ENCODE measurements at places on chromosomes 5 and 9.

DNA sequence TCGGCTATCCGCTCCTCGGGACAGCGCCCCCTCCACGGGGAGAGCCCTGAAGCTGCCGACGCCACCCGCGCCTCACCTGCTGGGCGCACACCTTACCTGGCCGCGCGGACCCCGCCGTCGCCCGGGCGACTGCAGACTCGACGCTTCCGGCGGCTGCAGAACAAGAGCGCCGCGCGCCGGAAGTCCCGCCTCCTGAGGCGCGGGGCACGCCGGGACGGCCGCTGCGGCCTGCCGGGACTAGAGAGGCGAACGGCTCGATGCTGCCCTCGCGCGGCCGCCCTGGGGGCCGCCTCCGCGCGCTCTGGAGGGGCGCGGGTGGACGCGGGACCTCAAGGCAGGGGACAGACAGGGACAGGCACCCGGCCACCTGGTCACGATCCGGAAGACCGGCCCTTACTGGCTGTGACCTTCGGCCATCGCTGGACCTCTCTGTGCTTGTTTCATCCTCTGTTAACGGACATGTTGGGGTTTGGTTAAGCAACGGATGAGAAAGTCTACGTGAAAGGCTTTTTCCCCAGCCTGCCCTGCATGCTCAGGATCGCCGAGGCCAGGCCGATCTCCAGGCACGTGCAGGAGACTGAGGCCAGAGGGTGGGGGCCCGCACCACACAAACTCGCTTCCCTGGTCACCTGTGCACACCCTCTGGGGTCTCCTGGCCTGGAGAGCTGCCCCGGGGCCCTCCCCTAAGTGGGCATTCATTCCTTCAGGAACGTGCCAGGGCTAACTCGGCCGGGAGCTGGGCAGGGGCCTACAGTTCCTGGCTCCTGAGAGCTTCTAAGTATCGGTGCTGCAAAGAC lies at the start of gene SNAPC4:
Gene SNAPC4 (minus strand): TSS at position 133 of the 797 bp plus-strand sequence. CDS start 1,742 bp downstream, outside the sequence.
- peak; percentile 95 for DNase-seq

DNA sequence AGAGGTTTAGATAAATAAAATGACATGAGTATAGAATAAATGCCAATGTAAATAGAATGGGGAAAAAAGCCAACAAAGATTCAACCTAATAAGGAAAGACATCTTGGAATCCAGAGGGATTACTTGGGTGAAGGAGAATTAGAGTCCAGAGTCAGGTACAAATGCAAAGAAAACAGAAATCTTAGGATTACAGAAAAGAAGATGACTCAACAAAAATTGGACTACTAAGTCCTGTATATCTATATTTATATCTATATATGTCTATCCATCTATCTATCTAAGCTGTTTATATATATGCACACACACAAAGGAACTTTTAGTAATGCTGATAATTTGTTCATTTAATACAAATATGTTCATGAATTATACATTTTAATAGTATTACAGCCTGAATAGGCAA lies 27.6 kb downstream of the FAM174A start:
- DNase-seq: no peak

DNA sequence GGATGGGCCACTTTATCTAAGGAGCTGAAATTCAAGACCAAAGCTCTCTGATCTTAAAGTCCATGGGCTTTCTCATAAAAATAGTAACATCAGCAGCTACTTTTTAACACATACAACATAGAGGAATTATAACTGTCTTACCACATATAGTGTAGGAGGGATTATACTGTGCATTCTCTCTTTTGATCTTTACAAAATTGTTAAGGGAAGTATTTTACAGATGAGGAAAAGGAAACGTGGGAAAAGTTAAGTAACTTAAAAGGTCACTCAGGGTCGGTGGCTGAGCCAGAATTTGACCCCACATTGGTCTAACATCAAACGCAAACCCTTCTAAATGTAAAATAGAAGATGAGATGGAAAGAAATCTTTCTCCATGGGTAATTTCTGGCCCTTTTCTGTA lies 38.4 kb downstream of the ZNF608 start:
- DNase-seq: no peak

DNA sequence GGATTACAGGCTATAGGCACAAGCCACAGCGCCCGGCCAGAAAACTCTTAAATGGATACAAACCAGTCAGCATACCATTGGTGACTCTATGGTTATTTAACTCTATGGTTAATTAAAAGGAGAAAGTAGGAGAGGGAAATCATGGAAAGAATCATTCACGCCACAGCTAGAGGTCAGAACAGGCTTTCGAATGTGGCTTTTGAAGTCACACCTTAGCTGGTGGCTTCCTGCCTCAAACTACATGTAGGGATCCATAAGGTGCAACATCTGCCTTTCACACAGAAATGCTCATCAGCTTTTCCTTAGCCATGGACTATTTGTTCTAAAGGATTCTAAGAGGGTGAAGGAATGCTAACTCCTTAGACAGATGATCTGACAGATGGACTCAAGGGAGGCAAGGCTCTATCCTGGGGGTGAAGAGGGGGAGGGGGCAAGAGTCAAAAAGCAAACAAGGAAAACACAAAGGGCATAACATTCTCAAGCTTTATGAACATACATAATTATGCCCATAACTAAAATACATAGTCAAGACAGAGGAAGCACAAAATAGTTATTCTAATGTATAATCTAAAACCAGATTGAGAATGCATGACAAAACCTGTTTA lies 130.9 kb downstream of the EFNA5 start:
- no peak for DNase-seq

DNA sequence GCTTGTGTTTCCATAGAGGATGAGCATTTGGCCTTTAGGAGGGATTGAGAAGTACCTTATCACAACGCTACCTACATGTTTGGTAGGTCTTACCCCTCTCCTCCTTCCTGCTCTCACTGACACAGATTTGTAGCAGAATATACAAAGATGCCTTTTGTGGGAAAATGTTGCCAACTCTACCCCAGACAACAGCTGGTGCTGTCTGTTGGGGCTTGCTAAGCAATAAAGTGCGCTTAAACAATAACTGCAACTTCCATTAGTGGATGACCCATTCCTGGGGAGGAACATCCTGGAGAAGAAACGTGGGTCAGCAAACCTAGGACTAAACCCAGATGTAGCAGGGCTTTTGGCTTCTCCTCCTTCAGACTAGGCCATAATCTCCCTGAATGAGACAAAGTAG lies 174.3 kb downstream of the EFNA5 start:
- DNase-seq: no peak

DNA sequence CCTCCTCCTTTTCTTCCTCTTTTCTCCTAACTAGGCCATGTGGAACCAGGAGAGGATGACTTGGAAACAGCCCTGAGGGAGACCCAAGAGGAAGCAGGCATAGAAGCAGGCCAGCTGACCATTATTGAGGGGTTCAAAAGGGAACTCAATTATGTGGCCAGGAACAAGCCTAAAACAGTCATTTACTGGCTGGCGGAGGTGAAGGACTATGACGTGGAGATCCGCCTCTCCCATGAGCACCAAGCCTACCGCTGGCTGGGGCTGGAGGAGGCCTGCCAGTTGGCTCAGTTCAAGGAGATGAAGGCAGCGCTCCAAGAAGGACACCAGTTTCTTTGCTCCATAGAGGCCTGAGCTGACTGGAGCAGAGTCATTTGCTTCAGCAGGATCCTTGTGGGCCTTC lies 13.7 kb downstream of the NUDT2 start:
- no peak for DNase-seq

DNA sequence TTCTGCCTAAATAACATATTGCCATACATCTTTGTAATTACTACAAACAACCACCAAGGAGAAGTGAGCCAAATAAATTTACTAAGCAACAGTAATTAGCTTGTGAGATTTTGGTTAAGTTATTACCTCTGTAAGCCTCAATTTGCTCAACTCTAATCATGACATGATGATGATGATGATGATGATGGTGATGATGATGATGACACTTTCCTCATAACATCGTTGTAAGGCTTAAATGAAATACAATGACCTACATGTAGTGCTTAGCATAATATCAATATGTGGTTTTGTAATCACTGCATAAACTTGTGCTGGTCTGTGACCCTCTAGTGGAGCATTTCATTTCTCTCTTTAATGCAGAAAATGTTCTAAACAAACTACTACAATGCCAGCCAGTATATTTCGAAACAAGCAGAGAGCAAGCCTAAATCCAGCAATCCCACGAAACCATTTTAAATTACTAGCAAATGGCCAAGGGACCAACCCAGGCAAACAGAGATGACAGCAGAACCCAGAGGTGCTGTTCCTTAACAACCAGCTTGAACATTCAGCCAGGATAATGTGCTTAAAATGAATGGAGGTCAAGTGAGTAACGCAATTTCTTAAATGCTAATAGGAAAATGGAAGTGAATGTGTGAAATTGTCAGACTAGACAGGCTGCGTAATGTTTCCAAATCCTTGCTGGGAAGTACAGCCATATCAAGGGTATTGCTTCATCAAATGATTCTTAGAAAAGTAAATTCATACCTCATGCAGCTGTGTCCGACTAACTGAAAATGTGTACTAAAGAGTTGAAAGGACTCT lies 281.9 kb upstream of the PUM3 start:
- no peak for DNase-seq

GRCh38 chr9:24932785-24933184 lies 387.1 kb upstream of the IZUMO3 start:
- DNase-seq: no peak

DNA sequence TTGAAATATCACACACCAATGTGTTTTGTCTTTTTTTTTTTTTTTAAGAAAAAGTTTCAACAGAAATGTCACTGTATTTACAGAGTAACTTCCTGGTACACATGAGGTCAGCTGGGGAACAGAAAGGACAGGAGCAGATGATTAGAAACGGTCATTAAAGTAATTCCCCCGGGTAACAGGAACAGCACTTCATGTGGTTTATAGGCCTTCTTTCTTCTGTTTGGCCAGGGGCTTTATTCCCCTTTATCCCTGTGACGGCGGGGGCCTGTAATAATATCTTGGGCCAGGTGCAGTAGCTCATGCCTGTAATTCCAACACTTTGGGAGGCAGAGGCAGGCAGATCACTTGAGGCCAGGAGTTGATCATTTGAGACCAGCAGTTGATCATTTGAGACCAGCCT lies 30.5 kb upstream of the MSH3 start:
- DNase-seq: no peak

- DNase-seq: no peak
Observed at GRCh38 chr9:136430588-136431234, 8.9 kb downstream of the INPP5E start.

DNA sequence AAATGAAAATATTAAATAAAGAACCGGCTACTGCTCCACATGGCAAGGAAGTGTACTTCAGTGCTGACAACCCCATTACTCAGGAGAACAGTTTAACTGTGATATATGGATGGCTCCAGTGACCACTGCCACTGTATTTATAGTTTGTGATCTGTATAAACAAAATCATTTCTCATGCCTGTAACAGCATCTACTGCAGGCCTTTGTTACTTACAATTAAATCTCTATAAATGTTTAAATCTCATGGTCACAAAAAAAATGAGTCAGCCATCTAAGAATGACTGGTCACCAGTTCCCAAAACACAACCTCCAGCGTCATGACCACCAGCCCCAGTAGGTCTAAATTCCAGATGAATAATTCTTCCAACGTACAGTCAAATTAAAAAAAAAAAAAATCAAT lies 24.6 kb downstream of the SERINC5 start:
- DNase-seq: peak; percentile 71

GRCh38 chr5:142474431-142475094 lies 149.7 kb upstream of the SPRY4 start:
- peak; percentile 64 for DNase-seq

DNA sequence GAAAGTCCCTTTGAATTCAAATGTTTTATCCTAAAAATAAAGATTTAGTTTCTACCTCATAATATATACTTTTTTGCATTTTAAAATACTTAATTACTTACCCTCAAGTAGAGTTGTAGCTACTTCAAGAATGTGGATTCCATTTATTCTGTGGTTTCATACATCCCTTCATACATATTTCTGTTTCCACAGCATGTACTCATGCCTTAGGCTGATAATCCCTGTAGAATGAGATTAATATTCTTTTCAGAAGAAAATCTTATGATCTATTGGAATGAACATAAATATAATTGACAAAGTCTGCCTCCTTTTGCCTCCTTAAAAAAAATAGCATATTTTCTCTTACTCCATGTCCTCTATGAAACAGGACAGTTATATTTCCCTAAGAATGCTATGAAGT lies 465.7 kb downstream of the DTWD2 start:
- DNase-seq: no peak

Measured in AG08395 (cell line).